Stimulated activated CD8-positive, alpha-beta memory T cell treated with anti-CD3 and anti-CD28 coated beads, Interleukin-4, amount 100 ng/mL, for 1 hour (primary cell): ENCODE measurements at places on chromosomes 16 and 17.
A peak's percentile ranks its signal among the peaks of the same experiment; 100 is the strongest.

GRCh38 chr16:82752172-82752571 lies 125.4 kb downstream of the CDH13 start:
- DNase-seq = no peak

- no peak for DNase-seq
These were observed at the start of gene AATK for GRCh38 chr17:81166033-81166492. TSS of gene AATK (minus strand) at chr17:81166221. CDS start at chr17:81165992, 229 bp downstream.

GRCh38 chr16:55294931-55295342 lies 29.1 kb upstream of the IRX6 start:
- no peak for DNase-seq

- DNase-seq = no peak
These were observed 15.6 kb upstream of the TRIM25 start for GRCh38 chr17:56929362-56929969.

DNA sequence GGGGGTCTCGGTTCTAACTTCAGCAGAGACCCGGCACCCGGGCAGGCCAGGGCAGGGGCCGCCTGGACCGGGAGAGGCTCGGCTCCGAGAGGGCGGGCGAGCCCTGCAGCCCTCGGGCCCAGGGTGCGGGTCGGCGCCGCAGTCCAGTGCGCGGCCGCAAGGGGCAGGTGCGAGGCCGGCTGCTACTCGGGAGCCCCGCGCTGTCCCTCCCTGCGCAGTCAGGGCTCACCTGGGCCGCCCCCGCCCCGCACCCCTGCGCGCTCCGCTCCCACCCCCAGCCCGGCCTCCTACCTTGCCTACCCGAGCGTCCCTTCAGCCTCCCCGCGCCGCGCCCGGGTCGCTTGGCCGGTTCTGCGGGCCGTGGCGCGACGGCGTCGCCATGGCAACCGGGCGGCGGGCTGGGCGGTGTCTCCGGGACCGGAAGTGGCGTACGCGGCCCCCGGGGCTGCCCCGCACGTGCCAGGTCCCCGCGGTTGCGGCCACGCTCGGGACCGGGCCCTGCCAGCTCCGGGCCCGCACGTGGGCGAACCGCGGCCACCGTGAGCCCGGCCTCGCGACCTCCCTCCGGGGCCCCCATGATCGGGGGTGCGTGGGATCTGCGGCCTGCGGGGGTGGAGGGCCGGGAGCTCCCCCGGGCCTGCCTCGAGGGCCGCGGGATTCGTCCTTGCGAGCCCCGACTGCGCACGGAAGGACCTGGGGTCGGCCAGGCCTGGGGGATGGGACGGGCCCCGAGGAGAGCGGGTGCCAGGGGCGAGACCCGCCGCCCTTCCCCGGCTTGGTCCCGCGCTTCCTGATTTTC lies at the start of gene CYB561:
Gene CYB561, minus strand, starts transcription at position 353 of the 799 bp plus-strand sequence. CDS start 8,759 bp downstream, outside the sequence.
- DNase-seq = no peak

DNA sequence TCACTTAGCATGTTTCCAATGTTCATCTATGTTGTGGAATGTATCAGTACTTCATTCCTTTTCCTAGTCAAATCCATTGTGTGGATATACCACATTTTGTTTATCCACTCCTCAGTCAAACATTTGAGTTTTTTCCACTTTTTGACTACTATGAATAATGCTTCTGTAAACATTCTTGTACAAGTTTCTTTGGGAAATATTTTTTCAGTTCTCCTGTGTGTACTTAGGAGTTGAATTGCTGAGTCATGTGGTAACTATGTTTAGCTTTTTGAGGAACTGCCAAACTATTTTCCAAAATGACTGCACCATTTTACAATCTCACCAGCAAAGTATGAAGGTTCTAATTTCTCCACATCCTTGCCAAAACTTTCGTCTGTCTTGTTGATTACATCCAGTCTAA lies 223.7 kb upstream of the AXIN2 start:
- no peak for DNase-seq

- DNase-seq = no peak
These were observed 56.1 kb upstream of the SOX9 start for GRCh38 chr17:72064606-72065193.

GRCh38 chr17:31226950-31227349 lies 70.1 kb downstream of the OMG start:
- no peak for DNase-seq

- no peak for DNase-seq
These were observed 765 bp downstream of the MYO18A start for GRCh38 chr17:29179232-29180033.

GRCh38 chr16:82360024-82360783 lies 190.2 kb upstream of the MPHOSPH6 start:
- DNase-seq = no peak

DNA sequence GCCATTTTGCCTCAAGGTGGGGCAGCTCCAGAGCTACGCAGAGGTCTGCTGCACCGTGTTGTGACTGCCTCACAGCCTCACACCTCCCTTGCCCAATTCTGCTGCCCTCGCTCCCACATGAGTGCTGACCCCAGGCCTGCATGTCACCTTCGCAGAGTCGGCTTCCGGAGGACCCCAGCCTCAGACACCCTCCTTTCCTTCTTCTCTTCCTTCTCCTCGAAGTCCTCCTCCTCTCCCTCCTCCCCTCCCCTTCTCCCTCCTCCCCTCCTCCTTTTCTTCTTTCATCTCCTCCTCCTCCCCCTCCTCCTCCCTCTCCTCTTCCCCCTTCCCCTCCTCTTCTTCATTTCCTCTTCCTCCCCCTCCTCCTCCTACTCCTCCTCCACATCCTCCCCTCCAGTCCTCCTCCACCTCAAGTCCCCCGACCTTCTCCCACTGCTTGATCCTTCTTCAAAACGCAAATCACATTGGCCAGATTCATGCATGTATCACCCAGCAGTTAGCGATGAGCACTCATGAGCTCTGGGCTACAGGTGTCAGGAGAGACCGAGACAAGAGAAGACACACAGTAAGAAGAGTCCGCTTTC lies 243.8 kb downstream of the RBFOX3 start:
- DNase-seq = no peak

- DNase-seq = no peak
These were observed 1.1 kb downstream of the MPP2 start for GRCh38 chr17:43905985-43906852.

GRCh38 chr17:82915757-82916027 lies 75.9 kb upstream of the ZNF750 start:
- no peak for DNase-seq

DNA sequence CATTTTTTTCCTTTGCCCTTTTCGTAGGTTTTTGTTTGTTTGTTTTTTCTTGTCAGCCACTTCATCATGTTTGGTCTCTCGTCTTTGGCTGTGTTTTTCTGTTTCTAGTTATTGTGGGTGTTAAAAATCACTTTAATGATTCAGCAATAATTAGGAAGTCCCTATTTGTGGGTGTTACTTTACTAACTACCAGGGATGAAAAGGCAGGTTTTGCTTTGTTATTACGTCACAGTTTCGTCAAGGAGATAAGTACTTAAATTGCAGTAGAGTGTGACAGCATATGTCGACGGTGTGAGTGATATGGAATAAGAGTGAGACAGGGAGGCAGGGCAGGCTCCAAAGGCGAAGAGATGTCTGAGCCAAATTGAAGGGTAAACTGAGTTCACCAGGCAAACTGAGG lies 479.6 kb downstream of the WWOX start:
- DNase-seq = no peak

DNA sequence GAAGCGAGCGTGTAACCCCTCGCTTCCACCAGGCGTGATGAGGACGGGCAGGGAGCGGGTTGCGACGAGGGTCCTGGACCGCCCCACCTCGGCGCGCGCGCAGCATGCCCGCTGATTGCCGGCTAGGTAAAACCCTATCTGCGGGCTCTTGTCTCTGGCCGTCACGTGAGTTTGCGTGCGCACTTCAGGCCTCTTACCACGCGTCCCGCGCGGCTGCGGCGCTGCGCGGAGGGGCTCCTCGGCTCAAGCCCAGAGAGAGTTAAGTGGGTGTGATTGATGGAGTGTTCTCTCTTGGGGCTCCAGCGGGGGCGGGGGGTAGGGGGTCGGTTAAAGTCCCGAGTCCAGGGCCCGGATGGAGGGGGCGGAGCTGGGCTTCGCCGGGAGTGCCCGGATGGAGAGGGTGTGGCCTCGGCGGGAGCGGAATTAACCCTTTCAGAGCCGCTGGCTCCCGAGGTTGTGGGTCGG lies 7.9 kb downstream of the KDM6B start:
- DNase-seq = peak; percentile 77

DNA sequence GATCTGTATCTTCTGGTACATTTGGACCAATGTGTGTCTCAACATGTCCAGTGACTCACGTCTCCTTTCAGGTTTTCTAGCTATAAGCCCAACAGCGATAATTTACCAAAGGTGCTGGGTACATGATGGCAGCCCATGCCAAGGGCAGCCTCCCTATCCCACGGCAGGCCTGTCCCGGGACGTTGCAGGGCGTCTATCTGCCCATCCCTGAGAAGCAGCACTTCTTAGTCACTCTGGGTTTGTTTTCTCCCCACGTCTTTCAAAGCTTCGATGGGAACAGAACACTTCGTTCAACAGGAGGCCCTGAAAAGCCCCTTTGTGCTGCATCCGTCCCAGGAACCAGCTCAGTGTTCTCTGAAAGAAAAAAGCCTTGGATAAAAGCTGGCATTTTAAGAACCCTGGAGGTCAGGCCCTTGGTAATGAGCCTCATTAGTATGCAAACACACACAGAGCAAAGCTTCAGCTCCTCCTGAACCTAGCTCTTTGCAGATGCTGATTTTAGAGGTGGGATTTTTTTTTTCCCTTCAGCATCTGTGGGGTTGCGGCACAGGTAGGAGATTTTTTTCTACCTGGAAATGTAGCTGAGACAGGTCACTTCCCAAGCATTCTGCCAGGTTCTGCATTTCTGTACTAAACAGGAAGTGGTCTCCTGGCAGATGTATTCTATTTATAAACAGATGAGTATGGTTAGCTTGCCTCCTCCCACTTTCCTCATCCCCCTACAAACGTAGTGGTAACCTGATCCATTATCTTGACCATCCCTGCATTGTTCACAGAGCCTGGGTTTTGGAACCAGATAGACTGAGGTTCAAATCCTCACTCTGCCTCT lies 17.5 kb upstream of the MT4 start:
- DNase-seq = no peak

DNA sequence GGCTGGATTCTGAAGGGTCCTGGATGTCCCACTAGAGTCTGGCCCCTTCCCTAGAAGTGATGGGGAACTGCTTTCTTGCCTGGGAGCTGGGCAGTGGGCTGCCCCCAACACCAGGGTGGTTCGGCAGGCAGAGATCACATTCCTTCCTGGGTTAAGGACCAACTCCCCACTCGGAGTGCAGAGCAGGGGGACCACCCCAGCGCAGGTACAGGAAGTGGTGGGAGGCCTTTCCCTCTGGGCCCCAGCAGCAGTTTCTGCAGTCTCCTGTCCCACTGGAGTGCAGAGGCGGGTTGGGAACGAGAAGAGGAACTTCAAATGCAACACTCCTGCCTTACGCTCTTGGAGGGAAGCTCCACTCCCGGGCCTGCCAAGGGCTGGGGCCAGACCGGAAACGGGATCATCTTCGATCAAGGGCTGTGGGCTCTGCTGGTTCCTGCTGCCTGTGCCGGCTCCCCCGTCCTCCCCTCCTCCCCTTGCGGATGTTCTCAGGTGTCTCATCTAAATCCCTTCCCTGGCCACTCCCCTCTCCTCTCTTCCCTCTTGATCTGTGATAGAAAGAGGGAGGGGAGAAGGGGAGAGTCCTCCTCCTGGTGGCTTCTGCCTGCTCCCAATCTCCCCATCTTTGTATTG lies 9.0 kb upstream of the NGFR start:
- DNase-seq = no peak

DNA sequence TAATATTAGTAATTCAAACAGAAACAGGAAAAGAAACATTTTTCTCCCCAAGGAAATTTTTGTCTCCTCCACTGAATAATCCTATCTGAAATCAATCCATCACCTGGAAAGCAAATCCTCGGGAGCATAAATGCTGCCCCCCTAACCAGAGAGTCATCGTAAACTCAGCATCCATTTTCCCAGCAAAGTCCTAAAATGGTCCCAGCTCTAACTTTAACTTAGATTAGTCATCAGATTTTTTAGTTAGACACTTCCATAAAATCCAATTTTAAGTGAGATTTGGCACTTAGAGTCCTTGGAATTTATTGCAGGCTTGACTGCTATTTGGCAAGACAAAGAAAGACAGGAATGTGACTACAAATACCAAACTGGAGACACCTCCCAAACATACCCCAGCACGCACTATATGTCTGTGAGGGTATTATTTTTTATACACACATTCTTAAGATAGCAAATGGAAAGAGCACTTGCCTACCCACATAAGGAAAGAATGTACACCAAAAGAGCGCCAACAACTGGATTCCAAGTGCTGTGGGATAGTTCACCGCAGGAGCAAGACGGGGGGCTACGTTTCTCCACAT lies 15.4 kb downstream of the SCO1 start:
- DNase-seq = no peak

DNA sequence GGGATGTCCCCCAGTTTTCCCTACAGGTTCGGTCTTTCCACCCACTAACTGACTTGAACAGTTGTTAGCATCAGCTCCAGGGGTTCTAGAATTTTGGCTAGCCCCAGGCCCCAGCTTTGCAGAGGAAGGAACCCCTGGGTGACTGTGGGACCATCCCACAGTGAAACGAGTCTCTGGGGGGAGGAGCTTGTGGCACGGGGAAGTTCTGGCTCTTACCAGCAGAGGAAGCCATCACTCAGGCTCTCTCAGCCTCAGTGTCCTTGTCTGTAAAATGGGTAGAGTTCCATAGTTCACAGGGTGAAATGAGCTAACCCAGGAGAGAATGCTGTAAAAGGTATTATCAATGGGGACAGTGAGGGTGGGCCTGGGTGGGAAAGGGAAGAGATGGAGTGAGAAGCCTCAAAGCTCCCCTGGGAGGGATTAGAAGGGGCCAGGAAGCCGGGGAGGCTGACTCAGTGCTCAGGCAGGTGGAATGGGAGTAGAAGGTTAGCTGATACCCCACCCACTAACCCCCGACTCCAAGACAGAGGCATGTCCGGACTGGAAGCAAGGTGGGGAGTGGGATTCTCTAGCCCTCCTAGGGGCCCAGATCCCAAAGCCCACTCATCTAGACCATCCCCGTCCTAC lies 30.9 kb upstream of the CDC42EP4 start:
- no peak for DNase-seq

GRCh38 chr17:65271296-65271695 lies 134.1 kb downstream of the RGS9 start:
- DNase-seq = no peak

- DNase-seq = no peak
These were observed 512 bp upstream of the ENDOV start for GRCh38 chr17:80414508-80414802.

DNA sequence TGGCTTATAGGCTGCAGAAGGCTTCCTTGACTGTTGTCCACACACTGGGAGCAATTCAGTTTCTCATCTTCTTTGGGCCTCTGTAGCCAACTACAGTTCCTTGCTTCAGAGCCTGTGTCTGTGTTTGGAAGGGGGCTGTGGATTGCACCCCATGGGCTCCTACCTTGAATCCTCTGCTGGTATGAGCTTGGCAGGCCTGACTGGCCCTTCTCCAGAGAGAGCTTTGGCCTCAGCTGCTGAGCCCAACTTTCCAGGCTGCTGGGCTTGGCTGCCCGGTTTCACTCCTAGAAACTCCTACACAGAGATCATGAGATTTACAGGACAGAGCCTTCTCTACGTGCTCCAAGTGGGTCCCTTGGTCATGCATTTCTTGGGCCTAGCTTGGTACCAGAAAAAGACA lies 354.4 kb downstream of the SNX29 start:
- DNase-seq = no peak
